Pulmonary artery endothelial cell (primary cell): ENCODE measurements at places on chromosomes 16 and 17. TPM values are rescaled to one million over a fixed set of nuclear protein-coding genes. Genes with fewer than 3 reads are reported as not detected.

- DNase-seq, result peak; percentile 30
Observed at GRCh38 chr16:53041320-53042051, 11.2 kb downstream of the CHD9NB start.

DNA sequence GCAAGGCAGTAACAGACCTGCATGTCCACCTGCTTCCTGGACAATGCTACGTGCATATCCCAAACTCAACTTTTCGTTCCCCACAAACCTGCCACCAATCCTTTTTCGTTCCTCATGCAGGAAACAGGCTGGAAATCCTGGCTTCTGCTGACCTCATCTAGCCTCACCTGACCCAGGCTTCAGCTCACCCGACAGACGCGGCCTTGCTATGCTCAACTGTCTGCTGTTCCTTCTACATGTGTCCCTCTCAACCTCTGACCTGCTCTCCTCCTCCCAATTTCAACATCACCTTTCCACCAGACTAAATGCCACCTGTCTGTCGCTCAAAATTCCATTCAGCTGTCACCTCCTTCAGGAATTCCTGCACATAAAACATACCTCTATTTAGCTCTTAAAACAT is 44.5 kb downstream of the XPO6 start:
- no peak for DNase-seq

Gene UMOD
- not detected in 2 replicates for total RNA-seq

Gene CA5A
- total RNA-seq, result not detected in 2 replicates

- DNase-seq, result no peak
Observed at GRCh38 chr16:27387724-27388123, 14.2 kb upstream of the IL21R start.

Gene TMEM204
- total RNA-seq, result 24.6 and 25.7 TPM in 2 replicates

GRCh38 chr17:9158544-9159452 is 137.5 kb downstream of the NTN1 start:
- no peak for DNase-seq

DNA sequence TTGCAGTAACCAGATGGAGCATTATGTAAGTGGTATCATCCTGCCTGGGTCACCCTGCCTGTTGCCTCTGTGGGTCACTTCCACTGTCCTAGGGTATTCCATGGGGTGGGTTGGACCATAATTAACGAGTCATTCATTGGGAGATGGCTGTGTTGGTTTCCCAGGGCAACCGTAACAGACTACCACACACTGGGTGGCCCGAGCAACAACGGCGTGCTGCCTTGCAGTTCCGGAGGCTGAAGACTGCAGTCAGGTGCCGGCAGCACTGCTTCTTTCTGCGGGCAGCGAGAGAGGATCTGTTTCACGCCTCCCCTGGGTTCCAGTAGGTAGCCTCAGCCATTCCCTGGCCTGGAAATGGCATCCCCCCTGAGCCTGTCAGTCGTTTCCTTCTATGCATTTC is 28.9 kb upstream of the CMIP start:
- no peak for DNase-seq

- peak; percentile 7 for DNase-seq
Observed at GRCh38 chr17:35170968-35171771, 23.0 kb downstream of the SLC35G3 start.

DNA sequence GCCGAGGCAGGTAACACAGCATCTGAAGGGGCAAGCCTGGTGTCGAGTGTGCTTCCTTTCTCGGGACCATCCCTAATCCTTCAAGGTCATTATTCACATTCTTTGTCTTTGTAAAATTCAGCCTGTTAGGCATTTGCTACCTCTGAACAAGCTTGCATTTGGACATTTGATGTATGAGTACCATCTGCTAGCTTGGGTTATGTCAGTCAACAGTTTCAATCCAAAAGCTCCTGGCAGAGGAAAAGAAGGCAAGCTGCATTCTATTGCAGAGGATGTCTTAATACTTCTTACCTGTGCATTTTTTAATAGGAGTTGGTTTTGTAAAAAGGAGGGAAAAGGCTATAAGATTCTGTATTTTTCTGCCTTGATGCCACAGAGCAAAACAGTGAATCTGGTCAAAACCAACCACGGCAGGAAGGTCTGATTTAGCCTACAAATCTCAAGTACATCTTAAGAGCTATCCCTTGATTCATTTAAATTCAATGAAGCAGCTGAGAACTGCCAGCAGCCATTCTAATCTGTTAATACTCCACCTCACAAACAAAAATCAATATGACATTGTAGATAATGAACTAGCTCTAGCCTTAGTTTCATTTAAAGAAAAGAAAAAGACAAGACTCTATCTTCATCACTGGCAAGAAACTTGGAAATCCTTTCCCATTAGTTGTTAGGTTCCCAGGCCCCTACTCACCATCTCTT is 39.0 kb downstream of the TEX2 start:
- DNase-seq, result no peak

DNA sequence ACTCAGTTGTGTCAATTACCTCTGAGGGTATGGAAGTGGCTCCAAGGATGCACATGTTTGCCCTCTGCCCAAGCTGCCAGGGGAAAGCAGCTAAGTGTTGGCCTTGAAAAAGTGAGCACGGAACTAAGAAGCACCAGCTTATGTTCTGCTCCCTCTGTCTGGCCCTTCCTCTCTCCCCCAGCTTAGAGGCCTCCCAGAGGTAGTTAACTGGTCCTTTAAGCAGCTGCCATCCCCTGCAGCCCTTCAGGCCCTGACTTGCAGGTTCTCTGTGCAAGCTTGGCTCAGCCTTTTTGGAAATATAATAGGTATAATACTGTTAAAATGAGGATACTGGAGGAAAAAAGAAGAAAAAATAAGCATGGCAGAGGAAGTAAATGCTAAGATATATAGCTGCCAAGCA is 7.0 kb upstream of the UBE2Z start:
- no peak for DNase-seq

GRCh38 chr17:51372345-51373004 is 112.1 kb downstream of the UTP18 start:
- peak; percentile 36 for DNase-seq

DNA sequence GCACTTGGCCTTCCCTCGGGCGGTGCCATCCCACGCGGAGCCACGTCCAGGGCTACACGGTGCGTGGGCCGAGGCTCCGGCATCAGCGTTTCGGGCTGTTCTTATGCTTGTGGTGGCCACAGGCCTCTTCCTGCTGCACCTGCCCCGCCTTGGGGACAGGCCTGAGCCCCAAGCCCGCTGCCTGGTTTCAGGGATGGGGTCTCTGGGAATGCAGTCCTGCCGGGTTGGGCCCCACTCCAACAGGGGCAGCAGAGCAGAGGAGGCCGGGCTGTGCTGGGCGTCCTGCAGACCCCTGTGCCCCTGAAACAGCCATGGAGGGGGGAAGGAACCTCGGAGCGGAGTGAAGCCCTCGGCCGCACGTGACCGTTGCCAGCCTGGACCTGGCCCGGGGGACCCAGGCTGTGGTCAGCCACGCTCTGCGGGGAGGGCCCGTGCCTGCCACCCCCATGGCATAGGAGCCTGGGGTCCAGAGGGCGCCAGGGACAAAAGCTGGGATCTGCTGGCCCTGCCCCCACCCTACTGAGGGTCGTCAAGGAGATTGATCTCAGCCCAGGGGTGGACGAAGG is 453 bp upstream of the WFIKKN1 start:
- no peak for DNase-seq

GRCh38 chr17:55605705-55606487 is 94.6 kb upstream of the SMIM36 start:
- no peak for DNase-seq

- DNase-seq, result no peak
Observed at GRCh38 chr17:41686281-41686680, 2.4 kb upstream of the EIF1 start.

GRCh38 chr16:87569601-87570571 is 32.4 kb upstream of the JPH3 start:
- no peak for DNase-seq

GRCh38 chr17:29611351-29612093 is 11.2 kb downstream of the CORO6 start:
- no peak for DNase-seq

Gene MMP15
- 3.6 and 5.1 TPM in 2 replicates for total RNA-seq

DNA sequence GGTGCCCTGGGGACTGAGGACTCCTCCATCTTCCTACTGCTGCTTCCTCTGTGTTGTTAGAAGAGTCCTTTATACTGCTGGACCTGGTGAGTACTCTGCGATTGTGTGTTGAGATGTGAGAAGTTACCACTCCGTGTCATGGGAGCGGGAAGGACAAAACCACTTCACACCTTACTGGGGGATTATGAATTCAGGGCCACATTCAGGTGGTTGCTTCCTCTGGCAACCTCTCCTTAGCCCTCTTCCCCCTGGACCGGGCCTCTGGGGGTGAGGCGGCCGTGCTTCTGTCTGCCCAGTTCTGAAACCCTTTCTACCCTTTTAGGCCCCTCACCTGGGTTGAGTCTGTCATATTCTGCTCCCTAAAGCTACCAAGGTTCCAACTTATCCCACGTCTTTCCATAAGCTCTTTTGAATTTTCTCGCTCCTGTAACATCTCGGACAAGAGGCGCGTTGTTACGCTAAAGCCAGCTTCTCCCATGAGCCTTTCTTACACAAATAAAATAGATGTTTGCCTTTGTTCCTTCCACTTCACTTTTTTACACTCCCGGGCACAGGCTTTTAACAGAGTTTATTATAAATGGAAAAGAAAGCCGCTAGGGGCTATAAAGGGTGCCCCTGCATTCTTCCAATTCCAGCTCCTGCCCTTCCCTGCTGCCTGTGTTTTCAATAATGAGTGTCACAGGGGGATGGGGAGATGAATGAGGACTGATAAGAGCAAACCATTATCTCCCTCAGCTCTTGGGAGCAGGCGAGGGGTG is 20.7 kb upstream of the CDH13 start:
- DNase-seq, result no peak

Gene IGSF6
- not detected in 2 replicates for total RNA-seq

GRCh38 chr16:55832773-55833691 is at the start of gene CES1:
TSS of gene CES1 (minus strand) at chr16:55833096. CDS start at chr16:55833055, 41 bp downstream.
- DNase-seq, result no peak

- no peak for DNase-seq
Observed at GRCh38 chr17:28404007-28404406, 2.0 kb downstream of the SLC46A1 start.

Gene CNP
- total RNA-seq, result 66.5 and 75.4 TPM in 2 replicates

Gene CD300LB
- not detected in 2 replicates for total RNA-seq

DNA sequence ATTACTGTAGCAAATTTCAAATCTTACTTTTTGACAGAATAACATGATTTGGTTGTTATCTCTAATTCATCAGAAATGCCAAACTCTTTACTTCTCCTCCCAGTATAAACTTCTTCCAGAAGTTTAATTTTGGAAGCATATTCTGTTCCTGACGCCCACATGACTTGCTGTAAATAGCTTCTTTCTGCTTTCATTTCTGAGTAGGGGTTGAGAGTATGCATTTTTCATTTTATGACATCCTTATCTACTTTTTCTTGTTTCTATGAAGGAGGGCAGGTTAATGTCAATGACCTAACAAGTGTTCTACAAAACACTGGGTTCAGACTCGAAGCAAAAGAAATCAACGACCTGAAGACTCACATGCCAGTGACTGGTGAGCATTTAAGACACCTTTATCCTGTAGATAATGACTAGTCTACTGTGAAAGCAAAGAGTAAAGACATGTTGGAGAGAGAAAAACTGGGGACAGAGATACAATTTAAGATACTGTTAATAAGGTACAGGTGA is 36.5 kb upstream of the EFCAB3 start:
- DNase-seq, result no peak
